ENCODE measurements at places on chromosomes 13 and 19.

GRCh38 chr13:76245211-76245610 is 609.1 kb downstream of the LMO7 start:
- no peak for DNase-seq

DNA sequence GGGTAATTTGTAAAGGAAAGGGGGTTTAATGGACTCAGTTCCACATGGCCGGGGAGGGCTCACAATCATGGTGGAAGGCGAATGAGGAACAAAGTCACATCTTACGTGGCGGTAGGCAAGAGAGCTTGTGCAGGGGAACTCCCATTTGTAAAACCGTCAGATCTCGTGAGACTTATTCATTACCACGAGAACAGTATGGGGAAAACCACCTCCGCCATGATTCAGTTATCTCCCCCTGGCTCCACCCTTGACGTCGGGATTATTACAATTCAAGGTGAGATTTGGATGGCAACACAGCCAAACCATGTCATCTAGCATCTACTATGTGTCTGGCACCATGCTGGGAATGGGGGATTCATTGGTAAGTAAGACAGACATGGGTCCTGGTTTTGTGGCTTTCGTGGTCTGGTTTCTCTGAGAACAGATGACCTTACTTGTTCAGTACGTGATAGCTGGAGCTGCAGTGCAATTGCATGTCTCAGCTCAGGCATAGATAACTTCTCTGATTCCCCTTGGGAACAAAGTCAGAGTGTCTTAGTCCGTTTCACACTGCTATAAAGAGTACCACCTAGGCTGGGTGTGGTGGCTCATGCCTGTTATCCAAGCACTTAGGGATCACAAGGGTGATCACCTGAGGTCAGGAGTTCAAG is 8.3 kb downstream of the ZNF554 start:
- no peak for DNase-seq

DNA sequence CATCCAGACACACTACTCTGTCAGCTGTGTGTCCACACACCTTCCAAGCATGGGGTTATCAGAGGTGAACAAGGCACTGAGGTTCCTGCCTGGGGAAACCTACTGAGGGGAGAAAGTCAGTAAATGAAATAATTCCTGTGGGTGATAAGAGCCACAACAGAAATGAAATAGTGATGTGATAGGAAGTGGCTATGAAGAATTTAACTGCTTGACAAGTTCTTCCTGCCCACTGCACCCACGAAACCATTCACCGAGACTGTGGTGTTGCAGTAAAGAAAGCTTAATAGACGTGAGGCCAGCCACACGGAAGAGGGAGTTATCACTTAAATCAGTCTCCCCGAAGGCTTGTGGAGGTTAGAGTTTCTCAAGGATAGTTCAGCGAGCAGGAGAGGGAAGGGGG is 353.1 kb downstream of the UQCRFS1 start:
- no peak for DNase-seq

DNA sequence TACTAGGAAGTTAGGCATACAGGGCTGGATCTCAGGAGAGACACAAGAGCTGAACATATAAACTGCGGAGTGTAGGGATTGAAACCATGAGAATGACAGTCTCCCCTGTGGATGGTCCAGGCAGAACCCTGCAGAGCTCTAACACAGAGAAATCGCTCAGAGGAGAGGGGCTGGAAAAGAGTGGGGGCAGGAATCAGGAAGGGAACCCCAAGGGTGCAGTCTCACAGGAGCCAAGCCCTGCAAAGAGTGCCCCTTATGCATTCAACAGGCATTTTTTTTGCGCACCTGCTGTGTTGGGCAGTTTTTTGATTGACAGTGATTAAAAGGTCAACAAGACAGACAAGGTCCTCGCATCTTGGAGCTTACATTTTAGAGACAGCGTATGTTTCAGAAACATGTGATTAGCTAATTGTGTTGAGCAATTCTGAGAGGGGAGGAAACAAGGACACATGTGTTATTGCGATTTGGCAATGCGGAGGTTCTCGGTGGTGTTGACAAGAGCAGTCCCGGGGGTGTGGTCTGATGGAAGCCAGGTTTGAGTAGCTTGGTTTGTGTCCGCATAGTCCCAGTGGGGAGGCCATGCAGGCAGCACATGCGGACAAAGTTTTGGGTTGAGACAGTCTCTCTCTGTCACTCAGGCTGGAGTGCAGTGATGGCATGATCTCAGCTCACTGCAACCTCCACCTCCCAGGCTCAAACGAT is 182.6 kb upstream of the IRS2 start:
- DNase-seq = no peak

- DNase-seq = no peak
These were observed 283.3 kb downstream of the DIAPH3 start for GRCh38 chr13:59880468-59880867.

DNA sequence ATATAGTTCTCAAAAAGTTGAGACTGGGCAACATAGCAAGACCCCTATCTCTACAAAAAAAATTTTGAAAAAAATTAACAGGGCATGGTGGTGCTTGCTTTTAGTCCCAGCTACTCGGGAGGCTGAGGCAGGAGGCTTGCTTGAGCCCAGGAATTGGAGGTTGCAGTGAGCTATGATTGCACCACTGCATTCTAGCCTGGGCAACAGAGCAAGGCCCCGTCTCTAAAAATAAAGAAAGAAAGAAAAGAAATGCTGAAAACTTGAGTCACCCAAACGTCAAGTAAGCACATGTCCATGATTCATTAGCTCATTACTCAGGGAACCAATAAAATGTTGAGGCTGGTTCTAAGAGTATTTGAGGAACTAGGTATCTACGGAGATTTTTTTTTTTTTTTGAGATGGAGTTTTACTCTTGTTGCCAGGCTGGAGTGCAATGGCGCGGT is 33.9 kb upstream of the SEMA6B start:
- no peak for DNase-seq

Data from NCI-H2081 (cell line).